ENCODE measurements at places on chromosomes 13 and 19.

GRCh38 chr13:44305917-44306370 is 67.7 kb upstream of the SERP2 start:
- DNase-seq = no peak

DNA sequence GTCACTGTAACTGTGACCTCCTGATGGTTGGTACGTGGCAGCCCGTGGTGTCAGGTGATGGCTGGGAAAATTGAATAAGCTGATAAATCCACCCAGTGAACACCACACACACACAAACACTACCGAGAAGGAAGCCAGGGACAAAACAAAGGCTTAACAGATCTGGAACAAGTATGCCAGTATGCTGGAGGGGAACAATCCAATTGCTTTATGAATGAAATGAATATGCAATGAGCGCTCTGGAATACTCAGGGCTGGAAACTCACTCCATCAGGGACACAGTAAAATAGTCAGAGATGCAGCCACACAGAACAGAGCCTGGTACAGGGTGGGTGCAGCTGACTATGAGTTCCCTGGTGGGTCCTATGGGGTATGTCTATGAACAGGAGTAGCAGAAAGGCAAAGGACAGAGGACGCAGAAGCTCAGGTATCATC is 16.7 kb downstream of the TMTC4 start:
- no peak for DNase-seq

DNA sequence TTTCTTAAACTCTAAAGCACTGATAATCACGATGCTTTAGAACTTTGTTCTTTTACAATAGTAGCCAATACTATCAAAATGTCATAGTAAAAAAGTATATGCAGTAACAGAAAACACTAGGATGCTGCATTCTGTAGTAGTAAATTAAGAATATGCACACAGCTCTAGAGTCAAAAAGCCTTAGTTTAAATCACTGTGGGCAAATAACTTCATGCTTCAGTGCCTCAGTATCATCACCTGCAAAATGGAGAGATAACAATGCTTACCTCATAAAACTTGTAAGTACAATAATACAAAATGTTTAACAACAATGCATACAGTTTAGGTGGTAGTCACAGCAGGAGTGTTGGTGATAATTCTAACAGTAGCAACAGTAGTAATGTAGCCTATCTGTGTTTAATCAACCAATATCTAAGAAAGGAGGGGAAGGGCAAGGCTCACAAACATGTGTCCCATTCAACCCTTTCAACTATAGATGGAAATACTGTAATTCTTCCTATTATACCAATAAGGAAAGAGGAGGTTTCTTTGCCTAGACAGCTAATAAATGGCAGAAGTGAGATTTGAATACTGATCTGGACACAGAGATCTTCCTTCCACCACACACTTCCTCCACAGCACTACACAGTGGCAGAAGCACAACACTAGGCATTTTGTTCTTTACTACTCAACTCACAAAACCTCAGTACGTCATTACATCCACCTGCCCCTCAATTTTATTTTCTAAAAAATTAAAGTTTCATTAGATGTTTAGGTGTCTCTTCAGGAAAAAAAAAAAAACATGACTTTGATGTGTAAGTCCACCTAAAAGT is 4.6 kb downstream of the RBM26 start:
- no peak for DNase-seq

GRCh38 chr13:45341799-45342500 is 967 bp upstream of the TPT1 start:
- no peak for DNase-seq

DNA sequence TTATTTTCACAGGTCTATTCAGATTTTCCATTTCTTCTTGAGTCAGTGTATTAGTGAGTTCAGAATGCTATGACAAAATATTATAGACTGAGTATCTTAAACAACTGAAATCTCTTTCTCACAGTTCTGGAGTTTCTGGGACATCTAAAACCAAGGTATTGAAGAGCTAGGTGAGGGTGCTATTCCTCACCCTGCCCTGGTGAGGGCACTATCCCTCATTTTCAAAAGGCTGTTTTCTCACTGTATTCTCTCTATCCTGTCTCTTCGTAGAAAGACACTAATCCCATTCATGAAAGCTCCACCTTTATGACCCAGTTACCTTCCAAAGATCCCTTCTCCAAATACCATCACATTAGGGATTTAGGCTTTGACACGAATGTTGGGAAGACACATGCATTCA is 1617.1 kb downstream of the PCDH9 start:
- no peak for DNase-seq

- no peak for DNase-seq
Measured at GRCh38 chr13:75960538-75960994, 324.4 kb downstream of the LMO7 start.

- DNase-seq = no peak
Measured at GRCh38 chr13:109517517-109517916, 268.9 kb downstream of the IRS2 start.

- peak; percentile 23 for DNase-seq
Measured at GRCh38 chr13:23679220-23679619, 109.0 kb downstream of the TNFRSF19 start.

DNA sequence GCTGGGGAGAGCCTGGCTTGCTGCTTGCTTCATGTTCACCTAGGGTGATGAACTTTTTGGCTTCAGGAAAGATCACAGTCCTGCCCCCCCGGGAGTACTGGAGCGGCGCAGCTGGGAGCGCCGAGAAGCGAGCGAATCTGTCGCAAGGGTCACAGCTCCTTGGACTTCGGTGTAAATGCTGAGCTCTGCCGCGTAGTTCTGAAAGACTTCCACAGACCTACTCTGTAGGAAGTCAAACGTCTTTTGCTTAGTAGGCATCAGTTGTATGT is 2.7 kb downstream of the ING1 start:
- DNase-seq = peak; percentile 19

- no peak for DNase-seq
Measured at GRCh38 chr13:23460309-23460708, 26.8 kb upstream of the SACS start.

- DNase-seq = no peak
Measured at GRCh38 chr19:57016076-57016475, 103.7 kb upstream of the USP29 start.
